ENCODE measurements at places on chromosomes 12 and 14.

GRCh38 chr12:75489613-75490210 is 9.2 kb downstream of the GLIPR1 start:
- no peak for DNase-seq

- no peak for DNase-seq
Observed at GRCh38 chr14:54094765-54095164, 138.1 kb upstream of the BMP4 start.

GRCh38 chr12:127767656-127768055 is 499.3 kb upstream of the TMEM132C start:
- DNase-seq = no peak

GRCh38 chr12:7915661-7916403 is 20.2 kb downstream of the SLC2A3 start:
- DNase-seq = no peak

- no peak for DNase-seq
Observed at GRCh38 chr12:52942901-52943181, 6.1 kb upstream of the KRT18 start.

DNA sequence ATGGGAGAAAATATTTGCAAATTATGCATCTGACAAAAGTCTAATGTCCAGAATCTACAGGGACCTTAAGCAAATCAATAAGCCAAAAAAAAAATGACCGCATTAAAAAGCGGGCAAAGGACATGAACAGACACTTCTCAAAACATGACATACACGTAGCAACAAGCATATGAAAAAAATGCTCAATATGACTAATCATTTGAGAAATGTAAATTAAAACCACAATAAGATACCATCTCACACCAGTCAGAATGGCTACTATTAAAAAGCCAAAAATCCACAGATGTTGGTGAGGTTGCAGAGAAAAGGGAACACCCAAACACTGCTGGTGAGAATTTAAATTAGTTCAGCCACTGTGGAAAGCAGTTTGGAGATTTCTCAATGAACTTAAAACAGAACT is 16.1 kb downstream of the PAWR start:
- DNase-seq = no peak

DNA sequence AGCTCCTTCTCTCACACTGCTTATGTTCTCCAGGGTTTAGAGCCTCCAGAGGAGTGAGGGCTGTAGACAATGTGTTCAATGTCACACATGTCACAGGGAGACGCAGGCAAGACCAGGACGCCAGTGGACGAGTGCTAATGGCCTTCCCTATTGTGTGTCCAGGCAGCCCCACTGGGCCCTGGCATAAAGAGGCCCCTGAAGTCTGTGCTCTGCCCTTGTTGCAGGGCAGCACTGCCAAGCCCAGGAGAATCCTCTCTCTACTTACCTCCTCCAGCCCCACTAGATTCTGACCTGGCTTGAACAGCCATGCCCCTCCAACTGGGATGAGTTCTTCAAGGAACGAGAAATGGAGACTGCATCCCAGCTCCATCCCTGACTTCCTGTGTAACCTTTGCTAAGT is 24.8 kb upstream of the TMEM106C start:
- no peak for DNase-seq

- no peak for DNase-seq
Observed at GRCh38 chr12:95600567-95600966, 49.3 kb upstream of the USP44 start.

GRCh38 chr12:90816353-90817089 is 138.5 kb downstream of the CCER1 start:
- no peak for DNase-seq

DNA sequence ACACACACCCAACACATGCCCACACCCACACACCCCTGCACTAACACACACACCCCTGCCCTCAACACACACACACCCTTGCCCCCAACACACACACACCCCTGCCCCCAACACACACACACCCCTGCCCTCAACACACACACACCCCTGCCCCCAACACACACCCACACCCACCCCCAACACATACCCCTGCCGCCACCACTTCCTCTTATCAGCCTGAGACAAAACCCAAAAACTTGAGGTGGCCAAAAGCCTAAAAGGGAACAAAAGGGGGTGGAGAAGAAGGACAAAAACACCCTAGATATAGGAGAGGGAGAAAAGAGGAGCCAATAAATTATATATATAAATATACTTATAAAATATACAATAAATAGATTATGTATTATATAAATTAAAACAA is 9.1 kb upstream of the DEGS2 start:
- no peak for DNase-seq

DNA sequence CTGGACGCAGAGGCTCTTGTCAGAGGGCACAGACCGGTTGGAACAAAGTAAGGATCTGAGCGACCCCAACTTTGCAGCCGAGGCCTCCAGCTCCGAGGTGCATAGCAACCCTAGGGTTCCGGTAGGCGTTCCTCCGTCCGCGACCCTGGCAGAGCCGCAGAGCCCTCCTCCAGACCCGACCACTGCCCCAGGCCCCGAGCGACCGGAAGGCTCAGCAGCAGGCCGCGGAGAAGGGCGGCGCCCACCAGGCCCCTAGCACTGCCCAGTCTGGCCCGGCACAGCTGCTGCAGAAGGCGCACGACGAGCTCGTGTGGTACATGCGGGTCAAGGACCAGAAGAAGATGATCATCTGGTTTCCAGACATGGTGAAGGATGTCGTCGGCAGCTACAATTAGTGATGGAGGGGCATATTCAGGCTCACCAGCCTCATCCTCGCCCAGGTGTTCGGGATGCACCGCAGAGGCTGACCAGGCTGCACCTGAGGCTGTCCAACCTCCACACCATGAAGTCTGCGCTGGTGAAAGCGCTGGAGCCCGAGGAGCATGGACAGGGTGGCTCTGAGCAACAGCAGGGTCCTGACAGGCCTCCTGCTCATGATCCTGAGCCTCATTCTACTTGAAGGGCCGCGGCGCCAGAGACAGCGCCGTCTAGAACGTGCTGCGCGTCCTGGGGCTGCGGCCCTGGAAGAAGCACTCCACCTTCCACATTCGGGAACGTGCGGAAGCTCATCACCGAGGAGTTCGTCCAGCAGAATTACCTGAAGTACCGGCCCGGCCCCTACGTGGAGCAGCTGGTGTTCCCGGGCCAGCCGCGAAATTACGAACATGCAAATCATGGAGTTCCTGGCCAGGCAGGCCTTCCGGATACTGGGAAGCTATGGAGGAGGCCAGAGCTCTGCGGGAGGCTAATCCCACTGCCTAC is 24.5 kb downstream of the CAPS2 start:
- DNase-seq = no peak

DNA sequence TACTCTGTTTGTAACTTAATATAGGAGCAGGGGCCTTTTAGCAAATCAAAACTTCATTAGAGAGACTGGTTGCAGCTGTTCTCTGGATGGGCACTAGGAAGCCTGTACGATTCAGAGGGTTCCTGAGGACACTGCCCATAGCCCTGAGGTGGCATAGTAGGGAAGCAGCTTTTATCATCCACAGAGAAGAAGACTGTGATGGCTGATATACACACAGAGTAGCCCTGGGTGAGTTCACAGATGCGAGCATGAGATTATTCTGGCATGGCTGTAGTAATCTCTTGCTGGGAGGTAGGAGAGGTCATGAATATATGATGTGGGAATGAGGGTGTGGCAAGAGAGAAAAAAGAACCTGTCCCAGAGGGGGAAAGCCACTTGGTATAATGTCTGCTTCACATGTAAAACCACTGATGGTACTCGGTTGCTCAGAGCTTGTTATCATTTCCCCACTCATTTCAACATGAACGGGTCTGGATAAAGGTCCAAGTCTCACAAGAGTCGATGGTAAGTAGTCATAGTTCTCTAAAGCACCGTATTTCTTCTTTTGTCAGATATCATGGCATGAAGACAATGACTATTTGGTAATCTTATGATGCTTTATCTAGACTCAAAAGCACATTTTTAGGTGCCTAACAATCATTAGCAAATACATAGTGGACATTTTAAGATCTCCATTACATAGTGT is 52.0 kb downstream of the PEBP1 start:
- DNase-seq = peak; percentile 57

DNA sequence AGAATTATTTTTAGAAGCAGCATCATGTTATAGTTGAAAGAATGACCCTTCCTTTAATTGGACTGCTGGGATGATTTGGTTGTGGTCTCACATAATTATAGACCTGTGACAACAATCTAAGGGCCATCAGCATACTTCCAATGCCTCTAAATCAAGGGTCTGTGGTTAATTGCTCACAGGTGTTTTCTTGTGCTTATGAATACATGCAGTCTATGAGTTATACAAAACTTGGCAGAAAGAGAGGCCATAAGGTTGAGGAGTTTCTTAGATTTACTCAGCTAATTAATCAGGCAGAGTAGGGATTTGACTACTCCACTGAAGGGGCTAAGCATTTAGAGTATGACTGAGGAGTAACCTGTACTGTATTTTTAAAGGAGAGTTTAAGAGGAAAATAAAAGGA is 37.0 kb upstream of the FRMD6 start:
- DNase-seq = no peak

DNA sequence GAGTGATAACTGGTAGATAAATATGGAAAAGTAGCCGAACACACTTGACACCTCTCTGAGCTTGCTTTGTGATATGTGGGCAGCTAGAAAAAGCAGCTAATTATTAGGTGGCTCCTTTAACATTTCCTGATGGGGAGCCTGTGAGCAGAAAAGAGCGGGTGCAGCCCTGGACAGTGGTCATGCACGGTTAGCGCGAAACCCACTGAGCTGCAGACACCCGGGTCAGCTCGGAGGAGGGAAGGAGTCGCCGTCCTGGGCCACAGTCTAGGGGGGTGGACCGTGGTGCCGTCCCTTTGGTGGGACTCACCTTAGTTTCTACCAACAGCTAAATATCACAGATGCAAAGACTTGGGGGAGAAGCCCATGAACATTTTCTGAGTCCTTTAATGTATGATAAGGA is 6.6 kb downstream of the COA8 start:
- no peak for DNase-seq

DNA sequence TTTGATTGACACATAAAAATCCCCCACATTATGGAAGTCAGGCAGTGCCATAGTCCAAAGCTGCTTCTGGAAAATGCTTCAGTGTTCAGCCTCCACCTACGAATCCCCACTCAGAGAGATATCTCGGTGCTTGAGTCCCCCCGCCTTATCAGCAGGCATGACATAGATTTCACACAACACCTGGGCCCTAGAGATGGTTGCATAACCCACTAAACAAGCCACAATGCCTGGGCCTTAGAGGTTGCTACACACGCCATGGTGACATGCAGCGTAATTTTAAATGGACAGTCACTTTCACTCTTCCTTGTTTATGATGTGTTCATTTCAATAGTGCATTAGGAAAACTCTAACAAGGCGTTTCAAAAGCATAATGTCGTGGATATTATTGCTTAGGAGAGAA is 38.0 kb downstream of the CCDC60 start:
- no peak for DNase-seq

DNA sequence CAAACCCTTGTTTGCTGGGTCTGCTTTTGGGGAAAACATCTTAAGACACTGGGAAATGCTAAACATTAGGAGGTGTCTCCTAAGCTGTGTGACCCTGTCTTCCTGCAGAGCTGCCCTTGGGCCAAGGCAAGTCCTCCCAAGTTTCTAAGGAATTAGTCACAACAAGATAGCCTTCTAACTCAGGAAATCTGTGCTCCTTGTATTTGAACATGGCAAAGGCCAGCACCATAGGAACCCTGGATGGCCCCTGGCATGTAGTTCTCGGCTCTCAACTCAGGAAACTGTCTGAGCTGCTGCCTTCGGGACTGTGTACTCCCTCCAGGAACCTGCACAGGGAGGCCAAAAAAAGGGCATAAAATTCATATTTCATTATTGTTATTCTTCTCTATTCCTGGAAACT is 37.6 kb upstream of the LTBP2 start:
- DNase-seq = no peak

- no peak for DNase-seq
Observed at GRCh38 chr14:101838476-101838875, 77.0 kb downstream of the PPP2R5C start.

GRCh38 chr14:55721353-55721752 is 141.3 kb downstream of the KTN1 start:
- DNase-seq = no peak

GRCh38 chr12:109163167-109163566 is 46.8 kb downstream of the ACACB start:
- DNase-seq = no peak

DNA sequence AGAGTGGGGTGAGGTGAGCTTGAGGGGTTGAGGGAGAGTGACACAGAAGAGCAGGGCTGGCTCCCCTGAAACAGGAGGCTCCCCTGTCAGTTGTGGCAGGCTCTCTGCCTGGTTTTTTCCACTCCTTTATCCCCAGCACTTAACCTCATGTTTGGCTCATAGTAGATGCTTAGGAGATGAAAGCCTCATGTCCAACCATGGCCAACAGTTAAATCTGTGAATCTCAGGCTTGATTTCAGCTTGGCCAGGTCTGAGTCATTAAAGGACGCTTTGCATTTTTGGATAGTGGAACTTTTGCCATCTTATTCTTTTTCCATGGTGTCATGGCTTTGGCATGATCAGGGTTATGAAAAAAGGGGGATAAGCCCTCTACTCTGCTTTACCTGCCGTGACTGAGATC is 117.2 kb downstream of the CACNA1C start:
- DNase-seq = no peak

- no peak for DNase-seq
Observed at GRCh38 chr14:21528381-21529348, 2.5 kb upstream of the SALL2 start.

GRCh38 chr12:6742834-6743233 is 10.1 kb downstream of the MLF2 start:
- DNase-seq = no peak

DNA sequence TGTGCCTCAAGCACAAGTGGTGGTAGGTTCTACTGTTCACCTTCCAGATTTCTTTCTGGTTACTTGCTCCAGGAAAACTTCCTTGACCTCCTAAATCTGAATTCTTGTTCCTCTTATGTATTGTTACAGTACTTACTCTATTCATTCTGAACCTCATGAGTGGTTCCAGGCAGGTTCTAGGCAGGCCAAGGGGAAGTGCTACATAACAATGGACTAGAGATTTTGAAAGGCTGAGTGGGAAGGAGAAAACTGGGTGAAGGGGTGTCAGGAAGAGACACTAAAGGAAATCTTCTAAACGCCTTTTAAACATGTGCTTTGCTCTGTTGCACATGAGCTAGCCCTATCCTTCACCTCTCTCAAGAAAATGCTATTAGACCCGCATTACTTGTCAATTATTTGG is 1.6 kb downstream of the YARS2 start:
- no peak for DNase-seq

GRCh38 chr12:90211017-90211416 is 502.4 kb upstream of the ATP2B1 start:
- DNase-seq = no peak

All from pons (tissue), 1 donor.